ENCODE measurements at places on chromosomes 2 and 18. TPM values are rescaled to one million over a fixed set of nuclear protein-coding genes. Genes with fewer than 3 reads are reported as not detected.

EFEMP1 gene
- total RNA-seq: 20.8 TPM

IL36RN gene
- total RNA-seq: 90.7 TPM

CROCC2 gene
- not detected for total RNA-seq

DNA sequence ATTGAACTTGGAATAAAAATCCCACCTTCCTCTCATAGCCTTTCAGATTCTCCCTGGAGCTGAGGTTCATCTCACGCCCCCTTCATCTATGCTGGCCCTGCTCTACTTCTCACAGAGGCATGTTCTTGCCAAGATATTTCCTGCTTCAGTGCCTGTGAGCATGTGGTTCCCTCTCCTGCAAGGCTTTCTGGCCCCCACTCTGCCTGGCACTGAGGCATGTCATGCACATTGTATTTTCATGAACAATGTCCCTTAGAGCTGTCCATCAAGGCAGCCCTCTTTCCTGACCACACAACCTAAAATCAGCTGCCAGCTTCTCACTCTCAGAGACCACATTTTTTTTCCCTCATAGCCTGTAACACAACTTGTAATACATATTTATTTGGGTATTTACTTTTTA lies 18.0 kb upstream of the HK2 start:
- DNase-seq: no peak

DNA sequence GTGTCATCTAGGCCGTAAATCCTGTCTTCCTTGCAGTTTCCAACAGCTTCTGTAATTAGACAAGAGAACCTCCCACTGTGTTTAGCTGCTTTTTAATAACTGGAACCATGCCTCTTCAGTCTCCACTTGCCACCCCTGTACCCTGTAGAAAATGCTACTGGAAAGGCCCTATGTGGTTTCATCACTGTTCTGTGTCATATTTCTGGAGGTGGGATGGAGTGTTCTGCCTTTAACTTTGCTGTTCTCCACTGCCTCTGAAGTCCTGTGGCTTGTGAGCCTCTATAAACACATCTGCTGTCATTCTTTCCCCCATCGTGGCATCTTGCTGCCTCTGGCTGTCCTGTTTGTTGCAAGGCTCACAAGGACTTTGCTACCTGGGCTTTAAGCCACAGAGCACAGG lies 17.9 kb downstream of the MGAT5 start:
- DNase-seq: no peak

- no peak for DNase-seq
Measured at GRCh38 chr18:45839414-45840395, 14.2 kb downstream of the SIGLEC15 start.

Measured in esophagus squamous epithelium (tissue), 5 donors.